ENCODE measurements at places on chromosomes 13 and 19. TPM values are rescaled to one million over a fixed set of nuclear protein-coding genes. Genes with fewer than 3 reads are reported as not detected.

Gene ANGPTL4
- 13.2 TPM for total RNA-seq

Gene ZNF527
- 4.0 TPM for total RNA-seq

Gene CYP4F22
- total RNA-seq, result not detected

Gene ELSPBP1
- not detected for total RNA-seq

Gene FAM174C
- total RNA-seq, result 26.0 TPM

Gene FGF22
- not detected for total RNA-seq

Gene MAP2K7
- total RNA-seq, result 11.6 TPM
